Type B pancreatic cell (in vitro differentiated cells): ENCODE measurements at places on chromosomes 1 and 21.

- peaks cover 9% of the 10 kb centered on the region for H3K4me1 ChIP-seq
- H3K4me3 ChIP-seq, result no peak overlapping the region
- H3K27me3 ChIP-seq, result peaks cover 13% of the 10 kb centered on the region
- no peak for DNase-seq
Observed at GRCh38 chr1:48488721-48489120, 16.7 kb upstream of the SPATA6 start.

DNA sequence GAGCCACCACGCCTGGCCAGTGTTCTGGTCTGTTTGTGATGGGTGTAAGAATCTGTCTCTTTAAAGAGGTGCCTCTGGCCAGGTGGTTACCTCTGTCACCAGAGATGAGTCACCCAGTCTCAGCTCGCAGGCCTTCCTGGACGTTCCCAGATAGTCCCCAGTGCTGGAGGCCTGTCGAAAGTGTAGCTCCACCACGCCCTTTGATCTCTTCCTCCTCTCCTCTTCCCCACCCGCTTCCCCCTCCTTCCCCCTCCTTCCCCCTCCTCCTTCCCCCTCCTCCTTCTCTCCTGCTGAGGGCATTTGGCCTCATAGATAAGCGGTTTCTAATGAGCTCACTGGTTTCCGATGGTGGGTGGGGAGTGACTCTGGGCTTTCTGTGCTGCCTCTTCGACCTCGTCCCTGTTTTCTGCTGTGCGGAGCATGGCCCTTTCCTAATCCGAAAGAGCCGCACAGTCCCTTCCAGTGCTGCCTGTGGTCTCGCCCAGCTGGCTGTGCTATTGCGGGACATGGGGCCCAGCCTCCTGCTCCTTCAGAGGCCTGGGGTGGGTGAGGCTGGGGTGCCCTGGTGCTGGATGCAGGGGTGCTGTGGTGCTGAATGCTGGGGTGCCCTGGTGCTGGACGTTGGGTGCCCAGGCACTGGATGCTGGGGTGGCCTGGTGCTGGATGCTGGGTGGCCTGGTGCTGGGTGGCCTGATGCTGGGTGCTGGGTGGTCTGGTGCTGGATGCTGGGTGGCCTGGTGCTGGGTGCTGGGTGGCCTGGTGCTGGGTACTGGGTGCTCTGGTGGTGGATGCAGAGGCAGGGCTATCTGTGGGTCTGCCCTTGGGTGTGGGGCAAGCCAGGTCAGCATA lies 19.2 kb downstream of the AGPAT3 start:
- H3K36me3 ChIP-seq, result peaks cover 4% of the 10 kb centered on the region
- H3K27ac ChIP-seq, result peak overlapping the region; percentile 81
- DNase-seq, result no peak
- peaks cover 20% of the 10 kb centered on the region for H3K4me1 ChIP-seq

- no peak for DNase-seq
- peaks cover 8% of the 10 kb centered on the region for H3K27me3 ChIP-seq
- H3K36me3 ChIP-seq, result no peaks in the 10 kb centered on the region
- no peak overlapping the region for H3K27ac ChIP-seq
- H3K4me1 ChIP-seq, result peaks cover 6% of the 10 kb centered on the region
Observed at GRCh38 chr21:44578371-44579055, 1.9 kb downstream of the KRTAP10-5 start.

- H3K27ac ChIP-seq, result no peak overlapping the region
- DNase-seq, result no peak
- no peak overlapping the region for H3K4me3 ChIP-seq
- no peaks in the 10 kb centered on the region for H3K36me3 ChIP-seq
- peaks cover 11% of the 10 kb centered on the region for H3K27me3 ChIP-seq
- peaks cover 4% of the 10 kb centered on the region for H3K4me1 ChIP-seq
Observed at GRCh38 chr1:3237994-3238702, 169.1 kb downstream of the PRDM16 start.

DNA sequence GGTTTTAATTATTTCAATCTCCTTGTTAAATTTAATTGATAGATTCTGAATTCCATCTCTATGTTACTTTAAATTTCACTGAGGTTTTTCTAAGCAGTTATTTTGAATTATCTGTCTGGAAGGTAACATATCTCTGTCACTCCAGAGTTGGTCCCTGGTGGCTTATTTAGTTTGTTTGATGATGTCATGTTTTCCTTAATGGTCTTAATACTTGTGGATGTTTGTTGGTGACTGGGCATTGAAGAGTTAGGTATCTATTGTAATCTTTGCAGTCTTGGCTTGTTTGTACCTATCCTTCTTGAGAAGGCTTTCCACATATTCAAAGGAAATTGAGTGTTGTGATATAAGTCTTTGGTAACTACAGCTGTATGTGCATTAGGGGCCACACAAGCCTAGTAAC lies 810.0 kb upstream of the NEGR1 start:
- no peaks in the 10 kb centered on the region for H3K36me3 ChIP-seq
- no peak overlapping the region for H3K27ac ChIP-seq
- H3K27me3 ChIP-seq, result no peaks in the 10 kb centered on the region
- H3K4me1 ChIP-seq, result no peaks in the 10 kb centered on the region
- DNase-seq, result no peak

DNA sequence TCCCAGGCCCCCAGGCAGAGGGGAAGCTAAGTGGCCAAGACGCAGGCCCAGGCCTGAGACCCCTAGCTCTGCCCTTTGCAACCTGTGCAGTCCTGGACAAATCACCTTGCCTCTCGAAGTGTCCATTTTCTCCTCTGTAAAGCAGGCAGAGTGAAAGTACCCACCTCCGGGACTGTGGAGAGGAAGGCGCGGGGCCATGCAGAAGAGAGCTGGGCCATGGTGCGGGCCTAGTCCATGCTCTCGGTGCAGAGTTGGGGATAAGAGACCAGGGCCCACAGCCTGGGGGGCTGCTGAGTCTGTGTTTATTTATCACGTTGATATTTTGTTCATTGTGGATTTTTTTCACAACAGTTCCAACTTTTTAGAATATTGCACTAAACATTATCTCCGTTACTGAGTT lies 160.2 kb upstream of the VAMP3 start:
- H3K27ac ChIP-seq, result no peak overlapping the region
- H3K4me3 ChIP-seq, result no peak overlapping the region
- no peak for DNase-seq
- H3K27me3 ChIP-seq, result no peaks in the 10 kb centered on the region
- no peaks in the 10 kb centered on the region for H3K36me3 ChIP-seq

- peaks cover 15% of the 10 kb centered on the region for H3K36me3 ChIP-seq
- H3K27me3 ChIP-seq, result no peaks in the 10 kb centered on the region
- H3K4me3 ChIP-seq, result peak overlapping the region; percentile 74
Observed at GRCh38 chr1:61424382-61424781, 300.6 kb downstream of the TM2D1 start.

GRCh38 chr1:17594026-17594425 lies 54.5 kb downstream of the ARHGEF10L start:
- no peaks in the 10 kb centered on the region for H3K27me3 ChIP-seq
- peak overlapping the region; percentile 6 for H3K4me3 ChIP-seq
- DNase-seq, result no peak
- peak overlapping the region; percentile 48 for H3K27ac ChIP-seq

DNA sequence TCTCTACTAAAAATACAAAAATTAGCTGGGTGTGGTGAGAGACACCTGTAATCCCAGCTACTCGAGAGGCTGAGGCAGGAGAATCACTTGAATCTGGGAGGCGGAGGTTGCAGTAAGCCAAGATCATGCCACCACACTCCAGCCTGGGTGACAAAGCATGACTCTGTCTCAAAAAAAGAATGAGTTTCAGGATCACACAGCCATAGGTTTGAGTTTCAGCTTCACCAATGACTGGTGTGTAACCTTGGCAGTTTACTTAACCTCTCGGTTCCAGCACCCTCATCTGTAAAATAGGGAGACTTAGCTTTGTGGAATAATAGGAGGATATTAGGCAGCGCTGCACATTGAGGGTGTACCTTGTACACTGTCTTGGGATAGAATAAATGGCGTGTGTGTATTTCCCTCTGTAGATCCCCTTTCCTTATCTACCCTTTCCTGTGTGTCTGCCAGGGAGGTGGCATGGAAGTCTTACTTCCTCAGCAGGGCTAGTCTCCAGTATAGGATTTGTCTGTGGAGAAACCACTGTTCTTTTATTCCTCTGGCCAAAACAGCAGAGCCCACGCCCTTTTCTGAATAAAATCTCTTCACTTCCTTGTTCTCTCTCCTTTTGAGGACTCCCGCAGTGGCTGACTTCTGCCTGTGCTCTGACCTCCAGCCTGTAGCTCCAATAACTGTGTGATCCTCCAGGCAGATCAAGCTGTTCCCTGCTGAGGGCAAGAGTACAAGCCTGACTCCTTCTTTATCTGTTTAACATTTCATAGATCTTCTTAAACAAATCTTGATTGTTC lies 90.4 kb downstream of the HHAT start:
- DNase-seq, result no peak
- H3K27me3 ChIP-seq, result no peaks in the 10 kb centered on the region
- no peak overlapping the region for H3K4me3 ChIP-seq
- H3K4me1 ChIP-seq, result peaks cover 6% of the 10 kb centered on the region
- H3K27ac ChIP-seq, result peak overlapping the region; percentile 74
- peaks cover 12% of the 10 kb centered on the region for H3K36me3 ChIP-seq

DNA sequence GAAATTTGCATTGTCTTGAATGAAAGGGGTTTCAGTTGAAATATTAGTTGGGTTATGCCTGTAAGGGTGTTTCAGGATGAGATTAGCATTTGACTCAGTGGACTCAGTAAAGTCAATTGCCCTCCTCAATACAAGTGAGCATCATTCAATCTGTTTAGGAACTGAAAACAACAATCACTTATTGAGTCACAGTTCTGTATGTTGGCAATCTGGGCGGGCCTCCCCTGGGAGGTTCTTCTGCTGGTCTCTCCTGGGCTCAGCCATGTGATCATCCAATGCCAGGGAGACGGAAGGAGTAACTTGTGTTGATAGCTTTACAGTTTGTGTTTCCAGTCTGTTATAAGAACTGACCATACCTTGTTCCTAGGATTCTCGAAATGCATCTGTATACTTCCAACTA lies 262.9 kb upstream of the RUNX1 start:
- no peak overlapping the region for H3K27ac ChIP-seq
- H3K4me3 ChIP-seq, result no peak overlapping the region
- peaks cover 5% of the 10 kb centered on the region for H3K27me3 ChIP-seq
- no peak for DNase-seq
- H3K4me1 ChIP-seq, result peaks cover 5% of the 10 kb centered on the region
- no peaks in the 10 kb centered on the region for H3K36me3 ChIP-seq

DNA sequence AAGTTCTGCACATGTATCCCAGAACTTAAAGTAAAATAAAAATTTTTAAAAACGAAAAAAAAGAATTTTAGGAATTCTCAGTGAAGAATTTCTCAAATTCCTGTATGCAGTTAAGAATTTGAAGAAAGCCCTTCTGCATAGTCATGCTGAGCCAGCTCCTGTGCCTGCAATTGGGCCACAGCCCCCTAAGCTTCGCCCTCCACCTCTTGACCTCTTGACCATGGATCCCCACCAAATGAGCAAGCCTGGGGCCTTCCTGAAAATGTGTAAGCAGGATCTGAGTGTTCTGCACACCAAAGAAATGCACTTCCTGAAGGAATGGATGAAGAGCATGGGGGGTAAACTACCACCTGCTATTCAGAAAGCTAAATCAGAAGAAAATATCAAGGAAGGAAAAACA lies 52.0 kb downstream of the NBPF6 start:
- H3K4me3 ChIP-seq, result no peak overlapping the region
- H3K27ac ChIP-seq, result no peak overlapping the region
- H3K36me3 ChIP-seq, result no peaks in the 10 kb centered on the region
- DNase-seq, result no peak

DNA sequence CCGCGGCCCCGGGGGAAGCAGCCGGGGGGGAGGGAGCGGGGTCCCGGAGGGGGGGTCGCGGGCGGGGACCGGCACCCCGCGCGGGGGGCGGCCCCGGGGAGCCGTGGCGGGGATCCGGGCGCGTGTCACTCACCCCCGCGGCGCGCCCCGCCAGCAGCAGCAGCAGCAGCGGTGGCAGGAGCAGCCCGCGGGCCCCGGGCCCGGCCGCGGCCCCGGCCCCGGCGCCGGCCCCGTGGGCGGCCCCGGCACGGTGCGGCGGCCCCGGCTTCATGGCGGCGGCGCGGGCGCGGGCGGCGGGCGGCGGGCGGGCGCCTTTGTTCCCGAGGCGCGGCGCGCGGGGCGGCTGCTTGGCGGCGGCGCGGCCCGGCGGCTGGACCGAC lies 252 bp downstream of the SDC3 start:
- no peaks in the 10 kb centered on the region for H3K36me3 ChIP-seq
- no peak for DNase-seq
- H3K27me3 ChIP-seq, result peaks cover 11% of the 10 kb centered on the region
- peaks cover 33% of the 10 kb centered on the region for H3K4me1 ChIP-seq

DNA sequence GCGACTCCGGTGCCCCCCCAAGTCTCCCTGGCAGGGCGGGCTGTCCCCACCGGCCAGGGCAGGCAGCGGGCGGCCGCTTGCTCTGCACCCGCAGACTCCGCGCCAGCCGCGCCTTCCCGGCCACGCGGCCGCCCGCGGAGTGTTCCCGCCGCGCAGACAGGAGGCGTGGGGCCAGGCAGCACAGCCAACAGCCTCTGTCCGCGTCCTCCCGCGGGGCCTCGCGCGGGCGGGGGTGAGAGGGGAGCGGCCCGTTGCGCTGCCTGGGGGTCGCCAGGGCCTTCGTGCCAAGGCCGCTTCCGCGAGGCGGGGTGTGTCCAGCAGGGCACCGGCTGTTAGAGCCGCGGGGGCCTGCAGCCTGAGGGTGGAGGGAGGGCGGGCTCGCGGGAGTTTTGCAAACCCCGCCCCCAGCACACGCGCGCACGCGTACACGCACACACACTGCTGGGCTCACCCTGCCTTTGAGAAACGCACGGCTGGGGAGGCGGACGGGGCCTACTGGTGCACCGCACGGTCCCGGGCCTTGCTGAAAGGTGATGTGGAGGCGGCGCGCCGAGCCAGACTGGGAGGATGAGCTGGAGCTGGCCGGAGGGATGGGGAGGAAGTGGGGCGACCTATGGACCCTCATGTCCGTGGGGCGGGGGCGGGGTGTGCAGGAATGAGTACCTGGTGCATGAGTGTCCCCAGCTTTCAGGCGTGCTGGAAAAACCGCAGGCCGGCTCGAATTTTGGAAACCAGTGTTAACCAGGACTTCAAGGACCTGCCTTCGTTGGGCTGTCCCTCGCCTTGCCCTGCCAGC lies 41.5 kb downstream of the KIAA1614 start:
- H3K27ac ChIP-seq, result no peak overlapping the region
- no peaks in the 10 kb centered on the region for H3K4me1 ChIP-seq
- DNase-seq, result no peak

- H3K4me1 ChIP-seq, result peaks cover 10% of the 10 kb centered on the region
- peaks cover 16% of the 10 kb centered on the region for H3K27me3 ChIP-seq
- no peak overlapping the region for H3K27ac ChIP-seq
- H3K4me3 ChIP-seq, result no peak overlapping the region
- H3K36me3 ChIP-seq, result no peaks in the 10 kb centered on the region
- DNase-seq, result no peak
Observed at GRCh38 chr21:42214921-42215320, 4.0 kb upstream of the ABCG1 start.

DNA sequence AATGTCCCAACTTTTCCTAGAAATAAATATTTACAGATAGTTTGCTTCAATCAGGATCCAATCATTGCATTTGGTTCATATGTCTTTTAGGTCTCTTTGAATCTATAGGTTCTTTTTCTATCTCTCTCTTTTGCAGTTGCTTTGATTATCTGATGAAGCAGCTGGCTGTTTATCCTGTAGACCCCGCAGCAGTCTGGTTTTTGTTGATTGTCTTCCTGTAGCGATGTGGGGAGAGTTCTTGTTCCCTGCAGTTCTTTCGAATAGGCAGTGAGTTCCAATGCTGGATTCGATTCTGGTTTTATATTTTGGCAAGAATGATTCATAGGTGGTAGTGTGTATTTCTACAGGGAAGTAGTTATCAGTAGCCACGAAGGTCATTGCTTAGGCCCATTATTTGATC lies 7.4 kb upstream of the MIXL1 start:
- peaks cover 11% of the 10 kb centered on the region for H3K4me1 ChIP-seq
- no peak overlapping the region for H3K4me3 ChIP-seq
- peaks cover 4% of the 10 kb centered on the region for H3K27me3 ChIP-seq
- no peak overlapping the region for H3K27ac ChIP-seq
- H3K36me3 ChIP-seq, result no peaks in the 10 kb centered on the region
- DNase-seq, result no peak
